ENCODE measurements at places on chromosomes 3 and 15.

- peak; percentile 85 for DNase-seq
These were observed 2.6 kb downstream of the CCDC9B start for GRCh38 chr15:40338041-40338657.

DNA sequence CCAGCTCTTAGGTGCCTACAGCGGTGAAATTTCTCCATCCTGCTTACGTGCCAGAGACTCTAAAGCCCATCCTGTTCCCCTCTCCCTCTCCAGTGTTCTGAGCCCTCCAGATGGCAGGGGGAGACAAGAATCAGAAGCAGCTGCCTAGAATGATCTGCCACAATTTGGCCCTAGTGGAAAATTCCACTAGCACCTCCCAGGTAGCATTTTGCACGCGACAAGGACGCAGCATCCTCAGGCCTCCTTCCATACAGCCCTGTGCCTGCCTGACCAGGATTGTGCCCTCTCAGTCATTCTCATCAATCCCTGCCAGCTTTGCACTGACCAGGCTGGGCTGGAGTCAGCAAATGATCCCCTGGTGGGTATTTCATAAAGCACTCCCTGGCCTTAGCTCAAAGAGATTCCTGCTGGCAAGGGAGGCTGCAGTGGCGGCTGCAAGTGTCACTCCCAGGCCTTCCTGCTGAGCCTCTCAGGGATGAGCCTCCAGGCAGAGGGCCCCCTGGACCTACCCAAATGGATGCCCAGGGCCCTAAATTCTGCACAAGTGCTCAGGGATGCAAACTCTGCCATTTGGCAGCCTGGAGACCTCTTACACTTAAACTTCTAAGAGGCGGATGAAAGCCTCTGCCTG, 130.2 kb upstream of the ATP2B2 start:
- no peak for DNase-seq

DNA sequence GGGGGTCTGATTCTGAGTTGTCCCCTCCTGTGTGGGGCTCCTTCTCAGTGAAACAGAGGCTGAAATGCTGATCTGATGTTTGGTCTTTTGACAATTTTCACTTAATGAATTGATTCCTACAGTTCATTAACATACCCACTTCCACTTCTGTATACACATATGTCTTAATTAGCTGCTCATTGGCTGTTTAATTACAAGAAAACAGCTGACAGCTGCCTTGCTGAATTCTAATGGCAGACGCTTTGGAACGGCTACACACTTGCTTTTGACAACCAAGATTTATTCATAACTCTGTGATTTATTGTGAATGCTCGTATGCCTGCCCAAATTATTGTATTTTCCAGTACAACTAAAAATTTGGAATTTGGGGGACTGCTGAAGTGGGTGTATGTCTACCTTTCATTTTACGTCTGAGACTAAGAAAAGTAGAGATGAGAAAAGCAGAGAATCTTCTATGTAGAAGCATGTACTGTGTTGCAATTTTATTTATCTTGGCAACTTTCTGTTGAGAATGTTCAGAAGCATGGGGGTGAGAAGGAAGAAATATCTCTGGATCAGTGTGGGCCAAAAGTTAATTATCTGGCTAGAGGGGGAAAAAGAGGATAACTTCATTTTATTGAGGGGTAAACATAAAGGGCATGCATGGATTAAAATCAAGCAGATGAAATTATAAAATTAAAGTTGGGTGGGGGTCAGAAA, 46.5 kb upstream of the ICE2 start:
- no peak for DNase-seq

- DNase-seq, result no peak
These were observed 26.2 kb upstream of the LRTM1 start for GRCh38 chr3:54954022-54954421.

DNA sequence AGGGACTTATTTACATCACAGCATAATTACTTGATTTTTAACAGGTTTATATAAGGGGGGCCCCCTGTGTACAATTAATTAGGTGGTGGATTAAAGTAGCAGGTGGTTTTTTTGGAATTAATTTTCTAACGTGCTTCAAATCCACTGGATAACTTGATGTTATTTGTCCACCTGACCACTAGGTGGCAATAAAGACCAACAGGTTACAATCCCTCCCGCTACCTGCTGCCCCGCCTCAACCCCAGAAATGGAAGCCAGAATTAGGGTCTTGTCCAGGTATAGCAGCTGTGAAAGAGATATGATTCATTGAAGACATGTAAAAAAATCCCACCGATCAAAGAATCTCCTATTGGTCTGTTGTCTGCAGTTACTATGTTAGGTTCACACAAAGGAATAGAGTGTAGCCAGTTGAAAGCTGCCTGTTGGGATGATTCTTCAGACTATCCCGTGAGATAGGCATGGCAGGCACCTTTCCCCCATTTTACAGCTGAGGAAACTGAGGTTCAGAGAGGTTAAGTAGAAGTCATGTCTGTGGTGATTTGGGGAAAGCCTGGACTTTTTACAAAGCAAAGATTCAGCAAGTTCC, 44.0 kb downstream of the MFSD1 start:
- no peak for DNase-seq

- no peak for DNase-seq
These were observed 284.1 kb upstream of the LRRFIP2 start for GRCh38 chr3:37458162-37459120.

GRCh38 chr3:197736010-197736490, 654 bp downstream of the RUBCN start:
- DNase-seq, result peak; percentile 66

DNA sequence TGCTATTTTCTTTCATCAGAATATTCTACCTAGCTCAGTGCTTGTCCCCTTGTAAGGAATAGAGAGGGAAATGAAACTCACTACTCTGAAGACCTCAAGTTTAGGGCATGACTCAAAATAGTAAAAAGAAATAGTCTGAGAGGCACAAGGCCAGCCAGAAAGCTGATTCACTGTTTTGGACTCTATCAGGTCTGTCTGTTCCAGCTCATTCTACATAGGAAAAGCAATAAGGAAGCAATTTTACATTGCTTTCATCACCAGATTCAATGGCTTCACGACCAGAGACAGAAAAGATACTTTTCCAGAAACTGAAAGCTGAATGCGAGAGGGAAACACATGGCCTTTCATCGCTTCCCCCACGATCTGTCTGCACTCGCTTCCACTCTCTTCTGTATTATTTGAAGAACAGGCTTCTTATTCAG, 276.0 kb downstream of the GBE1 start:
- DNase-seq, result no peak

DNA sequence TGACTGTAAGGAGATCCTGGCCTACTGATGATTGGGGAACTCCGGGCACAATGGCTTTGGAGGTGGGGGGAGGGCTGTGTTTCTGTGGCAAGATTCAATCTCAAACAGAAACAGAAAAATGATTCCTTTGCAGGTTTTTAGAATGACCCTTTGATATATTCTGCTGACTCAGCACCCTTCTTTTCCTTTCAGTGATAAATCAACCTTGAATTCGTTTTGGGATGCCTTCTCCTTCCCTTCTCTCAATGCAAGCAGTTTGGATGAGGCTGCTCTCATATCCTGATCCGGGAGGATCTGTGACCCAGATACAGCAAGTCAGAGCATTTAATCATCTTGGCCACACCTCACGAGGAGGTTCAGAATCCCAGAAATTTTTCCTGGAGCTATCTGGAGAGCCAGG, 156.1 kb upstream of the PRICKLE2 start:
- DNase-seq, result no peak

DNA sequence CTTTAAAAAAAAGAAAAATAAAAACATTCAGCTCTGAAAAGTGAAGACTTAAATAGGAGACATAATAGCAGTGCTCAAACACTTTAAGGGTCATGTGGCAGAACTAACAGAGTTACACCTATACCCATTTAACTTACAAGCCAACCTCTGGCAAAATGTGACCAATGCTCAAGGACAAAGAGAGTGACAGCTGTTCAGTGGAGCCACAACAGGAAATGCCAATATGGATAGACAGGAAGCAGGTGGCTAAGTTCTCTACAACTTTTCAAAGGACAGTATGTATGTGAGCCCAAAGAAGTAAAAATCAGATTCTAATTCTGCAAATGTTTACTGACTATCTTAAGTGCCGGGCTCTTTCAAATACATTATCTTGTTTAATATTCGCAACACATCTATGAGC, 3.4 kb downstream of the TMCC1 start:
- no peak for DNase-seq

DNA sequence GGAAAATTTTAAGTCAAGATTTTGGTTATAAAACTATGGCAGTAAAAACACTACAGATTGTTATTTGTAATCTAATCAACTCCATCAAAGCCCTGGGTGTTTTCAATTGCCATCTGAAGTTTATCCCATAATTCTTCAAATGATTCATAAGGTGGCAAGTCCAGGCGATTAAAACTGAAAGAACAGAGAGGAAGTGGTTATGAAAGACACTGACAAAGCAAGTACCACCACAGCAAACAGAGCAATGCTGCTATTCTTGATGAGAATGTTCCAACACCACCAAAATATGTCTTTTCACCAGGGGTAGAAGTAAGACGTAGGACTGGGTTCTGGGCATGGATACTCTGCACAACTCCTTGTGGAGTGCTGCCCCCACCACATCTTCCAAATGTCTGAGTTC, 86.9 kb upstream of the PRTG start:
- no peak for DNase-seq

DNA sequence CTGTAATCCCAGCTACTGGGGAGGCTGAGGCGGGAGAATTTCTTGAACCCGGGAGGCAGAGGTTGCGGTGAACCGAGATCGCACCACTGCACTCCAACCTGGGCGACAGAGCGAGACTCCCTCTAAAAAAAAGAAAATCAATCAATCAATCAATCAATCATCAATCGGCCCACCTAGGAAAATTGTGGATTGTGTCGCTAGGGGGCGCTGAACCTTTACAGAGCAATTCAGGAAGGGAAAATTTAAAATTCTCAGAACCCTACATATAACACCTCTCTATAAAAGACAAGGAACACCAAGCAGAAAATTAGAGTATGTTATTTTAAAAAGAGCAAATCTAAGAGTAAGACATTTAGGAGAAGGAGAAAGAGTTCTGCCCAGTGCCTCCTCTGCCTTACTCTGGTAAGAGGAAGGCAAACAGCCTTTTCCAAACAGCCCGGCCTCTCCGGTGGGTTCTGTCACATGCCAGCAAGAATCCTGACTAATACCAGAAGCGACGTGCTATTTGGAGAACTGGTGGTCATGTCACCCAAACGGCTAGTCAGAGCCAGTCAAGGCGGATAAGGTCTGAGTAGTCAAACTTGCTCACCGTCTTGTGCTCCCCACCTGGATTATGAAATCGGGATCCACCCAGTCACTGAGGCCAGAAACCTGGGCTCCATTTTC, 22.3 kb upstream of the SMCO1 start:
- DNase-seq, result peak; percentile 78

- no peak for DNase-seq
These were observed 209.5 kb downstream of the ZIC1 start for GRCh38 chr3:147618691-147619090.

GRCh38 chr3:124833710-124834332, 53.3 kb downstream of the ITGB5 start:
- DNase-seq, result no peak

DNA sequence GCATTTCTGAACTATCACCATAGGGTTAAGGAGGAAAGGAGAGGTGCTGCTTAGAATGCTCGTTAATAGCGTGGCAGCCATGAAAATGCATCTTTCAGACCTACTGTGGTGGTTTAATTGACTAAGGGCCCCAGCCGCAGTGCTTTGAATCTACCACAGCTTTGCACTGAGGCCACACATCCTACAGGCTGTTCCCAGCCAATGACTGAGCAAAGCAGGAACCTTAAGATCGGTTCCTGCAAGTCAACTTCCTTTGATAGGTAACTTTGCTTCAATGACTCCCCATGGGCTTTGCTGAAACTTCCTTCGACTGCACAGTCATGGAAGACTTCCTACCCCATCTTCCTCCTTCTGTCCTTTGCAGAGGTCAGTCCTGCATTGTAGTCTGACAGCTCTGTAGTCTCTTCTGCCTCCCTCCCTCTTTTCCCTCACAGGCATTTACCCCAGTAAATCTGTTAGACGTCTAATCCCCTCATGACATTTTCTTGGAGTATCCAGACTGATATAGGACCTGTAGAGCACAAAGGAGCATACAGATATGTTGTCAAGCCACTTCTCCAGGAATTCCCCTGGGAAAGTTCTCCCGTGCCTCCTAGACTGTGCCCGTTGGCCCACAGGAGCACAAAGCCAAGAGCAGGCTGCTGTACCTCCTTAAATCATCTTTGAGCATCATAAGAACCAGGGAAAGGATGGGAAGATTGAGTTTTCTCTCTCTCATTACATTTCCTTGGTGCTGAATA, 2.6 kb upstream of the BCL2A1 start:
- peak; percentile 54 for DNase-seq
